ENCODE measurements at places on chromosomes 4 and X. TPM values are rescaled to one million over a fixed set of nuclear protein-coding genes. Genes with fewer than 3 reads are reported as not detected.

DNA sequence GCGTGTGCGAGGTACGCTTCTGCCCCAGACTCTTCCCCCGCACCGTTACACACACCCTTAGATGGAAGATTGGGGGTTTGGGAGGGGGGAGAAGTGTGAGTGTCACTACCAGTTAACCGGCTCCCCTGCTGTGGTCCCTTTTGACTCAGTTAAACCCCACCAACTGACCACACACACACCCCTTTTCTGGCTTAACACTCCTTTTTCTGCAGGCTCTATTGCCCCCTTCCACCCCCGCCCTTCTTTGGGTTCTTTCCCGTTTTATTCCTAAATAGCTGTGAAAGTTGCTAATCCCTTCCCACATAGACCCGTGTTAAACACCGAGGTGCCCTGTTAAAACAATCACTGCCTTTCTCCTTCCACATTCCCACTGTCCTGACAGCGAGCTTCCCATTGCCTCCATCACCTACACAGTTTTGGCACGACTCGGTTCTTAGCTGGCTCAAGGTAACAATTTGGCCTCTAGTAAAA lies 3.7 kb upstream of the NR3C2 start:
- no peaks in the 10 kb centered on the region for H3K36me3 ChIP-seq
- H3K4me1 ChIP-seq = no peaks in the 10 kb centered on the region
- no peak for DNase-seq

The AMTN gene
- total RNA-seq = not detected

DNA sequence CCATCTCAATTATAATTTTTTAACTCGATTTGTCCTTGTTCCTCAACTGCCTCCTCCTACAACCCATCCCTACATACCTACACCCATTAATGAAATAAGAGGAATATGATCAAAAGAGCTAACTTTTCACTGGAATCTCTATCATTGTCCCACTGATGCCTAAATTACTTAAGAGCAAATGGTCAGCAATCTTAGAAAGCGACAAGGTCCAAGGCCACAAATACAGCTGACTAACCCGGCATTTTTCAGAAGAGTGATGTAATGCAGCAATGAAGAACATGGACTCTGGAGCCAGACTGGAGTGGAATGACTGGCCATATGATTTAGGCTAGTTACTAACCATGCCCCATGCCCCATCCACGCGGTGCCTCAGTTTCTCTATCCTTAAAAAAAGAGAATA lies 56.2 kb downstream of the PPA2 start:
- no peaks in the 10 kb centered on the region for H3K4me1 ChIP-seq
- no peaks in the 10 kb centered on the region for H3K27me3 ChIP-seq
- DNase-seq = no peak
- no peak overlapping the region for H3K4me3 ChIP-seq
- no peak overlapping the region for H3K27ac ChIP-seq

DNA sequence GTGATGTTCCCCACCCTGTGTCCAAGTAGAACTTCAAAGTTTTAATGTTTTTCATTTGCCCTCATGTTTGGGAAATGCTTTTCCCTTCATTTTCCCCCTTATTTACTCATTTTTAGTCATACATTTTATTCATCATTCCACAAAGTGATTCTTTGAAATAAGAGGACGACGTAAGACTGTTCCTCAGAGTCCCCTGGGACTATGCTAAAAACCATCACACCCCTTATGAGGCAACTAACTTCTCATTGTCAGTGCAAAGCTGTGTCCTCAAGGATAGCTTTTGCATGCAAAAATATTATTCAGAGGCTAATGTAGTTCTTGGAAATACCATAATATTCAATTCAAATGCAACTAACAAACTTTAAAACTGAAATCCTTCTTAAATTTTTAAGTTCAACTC lies 14.8 kb upstream of the ADGRG2 start:
- H3K27ac ChIP-seq = no peak overlapping the region
- no peak for DNase-seq
- H3K36me3 ChIP-seq = no peaks in the 10 kb centered on the region
- H3K4me3 ChIP-seq = no peak overlapping the region

GRCh38 chr4:6926681-6927478 lies 17.3 kb downstream of the TBC1D14 start:
- no peak overlapping the region for H3K27ac ChIP-seq
- no peaks in the 10 kb centered on the region for H3K27me3 ChIP-seq
- no peaks in the 10 kb centered on the region for H3K4me1 ChIP-seq
- H3K36me3 ChIP-seq = no peaks in the 10 kb centered on the region
- H3K4me3 ChIP-seq = no peak overlapping the region
- DNase-seq = no peak

DNA sequence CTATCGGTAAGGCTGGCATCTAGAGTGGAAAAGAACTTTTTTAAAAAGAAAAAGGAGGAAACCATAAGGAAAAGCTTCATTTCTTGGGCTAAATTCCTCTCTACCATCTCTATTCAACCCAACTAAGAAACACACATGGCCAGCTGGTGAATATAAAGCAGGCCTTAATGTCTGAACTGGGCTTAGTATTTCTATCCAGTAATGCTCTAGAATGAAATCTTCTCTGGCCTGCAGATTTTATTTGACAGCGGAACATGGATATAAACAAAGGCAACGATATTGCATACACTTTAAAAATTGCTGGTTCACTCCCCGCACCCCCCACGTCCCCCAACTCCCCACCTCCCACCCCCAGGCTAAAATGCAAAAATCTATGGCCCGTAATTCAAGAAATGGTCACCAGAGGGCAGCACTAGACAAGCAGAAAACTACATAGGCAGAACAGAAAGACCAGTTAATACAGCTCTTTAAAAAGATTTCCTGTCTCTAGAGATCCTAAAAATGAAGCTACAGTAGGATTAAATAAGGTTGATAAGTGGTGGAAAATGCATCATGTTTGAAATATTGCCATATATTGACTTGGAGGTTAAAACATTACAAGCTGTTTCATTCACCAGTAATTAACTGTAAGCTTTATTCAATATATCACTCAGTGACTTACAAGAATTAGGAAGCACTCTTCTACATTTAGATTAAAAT lies 155.2 kb upstream of the GALNT7 start:
- peaks cover 7% of the 10 kb centered on the region for H3K4me1 ChIP-seq
- H3K27ac ChIP-seq = no peak overlapping the region
- no peaks in the 10 kb centered on the region for H3K36me3 ChIP-seq
- peak; percentile 52 for DNase-seq

The GAGE2A gene
- total RNA-seq = not detected

DNA sequence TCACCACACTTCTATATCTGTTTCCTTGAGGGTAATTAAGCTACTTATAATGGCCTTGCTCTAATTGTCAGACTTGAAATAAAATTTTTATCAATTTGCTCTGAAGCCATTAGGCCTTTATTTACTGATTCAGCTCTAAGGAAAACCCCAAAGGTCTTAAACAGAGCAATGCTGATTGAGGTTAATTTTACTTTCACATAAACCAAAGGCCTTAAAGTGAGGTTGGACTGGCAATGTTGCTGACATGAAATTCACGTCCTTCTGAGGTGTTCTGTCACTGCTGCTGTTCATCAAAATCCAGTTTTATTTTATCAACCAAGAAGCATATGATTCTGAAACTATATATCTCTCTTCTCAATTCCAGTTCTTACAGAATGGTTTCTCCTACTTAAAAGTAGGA lies 21.7 kb upstream of the GPRIN3 start:
- no peak overlapping the region for H3K27ac ChIP-seq
- no peak overlapping the region for H3K4me3 ChIP-seq
- DNase-seq = no peak
- no peaks in the 10 kb centered on the region for H3K4me1 ChIP-seq
- no peaks in the 10 kb centered on the region for H3K36me3 ChIP-seq
- H3K27me3 ChIP-seq = no peaks in the 10 kb centered on the region

GRCh38 chr4:144174401-144175067 lies 34.0 kb upstream of the GYPA start:
- DNase-seq = no peak
- no peaks in the 10 kb centered on the region for H3K27me3 ChIP-seq
- no peaks in the 10 kb centered on the region for H3K36me3 ChIP-seq
- H3K4me1 ChIP-seq = no peaks in the 10 kb centered on the region
- H3K4me3 ChIP-seq = no peak overlapping the region

DNA sequence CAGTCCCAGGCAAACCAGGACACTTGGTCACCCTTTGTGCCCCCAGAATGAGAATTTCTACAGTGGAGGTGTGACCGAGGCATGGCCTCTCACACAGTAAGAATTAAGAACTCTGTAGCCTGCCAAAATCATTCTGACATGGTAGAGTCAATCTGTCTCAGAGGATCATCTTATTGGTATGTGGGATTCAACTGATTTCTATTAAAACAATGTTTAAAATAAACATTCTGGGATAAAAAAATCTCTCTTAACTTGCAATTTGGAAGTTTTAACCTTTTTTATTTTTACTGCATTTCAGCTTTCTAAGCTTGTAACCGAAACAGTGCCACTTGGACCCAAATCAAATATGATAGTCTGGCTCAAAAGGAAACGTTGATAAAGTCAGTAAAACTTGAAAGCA lies 165.4 kb upstream of the LDB2 start:
- H3K27ac ChIP-seq = no peak overlapping the region
- DNase-seq = no peak
- H3K4me1 ChIP-seq = no peaks in the 10 kb centered on the region
- no peaks in the 10 kb centered on the region for H3K36me3 ChIP-seq

- H3K27me3 ChIP-seq = no peaks in the 10 kb centered on the region
- H3K4me1 ChIP-seq = no peaks in the 10 kb centered on the region
- no peak overlapping the region for H3K27ac ChIP-seq
- H3K36me3 ChIP-seq = no peaks in the 10 kb centered on the region
Measured at GRCh38 chrX:41670112-41670511, 18.7 kb upstream of the GPR34 start.

DNA sequence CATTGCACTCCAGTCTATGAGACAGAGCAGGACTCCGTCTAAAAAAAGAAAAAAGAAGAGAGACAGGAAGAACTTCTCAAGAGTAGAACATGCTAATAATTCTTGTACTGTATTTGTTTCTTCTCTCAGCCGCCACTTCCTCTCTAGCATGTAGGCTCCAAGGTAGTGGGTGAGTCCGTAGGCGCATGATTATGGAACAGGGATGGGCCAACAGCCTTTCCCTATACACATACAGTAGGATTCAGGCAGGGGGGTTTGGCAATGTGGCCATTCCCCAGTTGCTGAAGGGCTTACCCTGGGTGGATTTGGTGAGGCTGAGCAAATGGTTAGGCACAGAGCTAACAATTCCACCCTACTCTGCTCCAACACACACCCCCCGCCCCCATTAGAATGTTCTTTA lies 35.0 kb upstream of the APLN start:
- H3K27ac ChIP-seq = no peak overlapping the region
- no peaks in the 10 kb centered on the region for H3K27me3 ChIP-seq
- no peak overlapping the region for H3K4me3 ChIP-seq
- no peaks in the 10 kb centered on the region for H3K4me1 ChIP-seq
- H3K36me3 ChIP-seq = no peaks in the 10 kb centered on the region
- DNase-seq = no peak

DNA sequence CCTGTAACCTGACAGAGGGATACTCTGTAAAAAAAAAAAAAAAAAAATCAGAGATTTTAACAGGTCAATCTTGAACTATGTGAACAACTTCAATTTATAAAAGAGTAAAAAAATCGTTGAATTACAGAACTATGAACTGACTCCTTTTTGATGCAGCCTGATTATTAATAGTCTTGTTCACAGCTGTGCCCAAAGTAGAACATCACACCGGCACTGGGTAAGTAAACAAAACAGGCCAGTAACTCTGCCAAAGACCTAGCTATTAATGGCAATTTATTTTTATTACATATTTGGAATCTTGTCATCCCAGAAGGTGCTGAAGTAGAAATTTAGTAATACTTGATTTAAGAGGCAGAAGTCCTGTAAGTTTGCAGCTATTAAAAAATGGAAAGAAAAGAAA lies 31.4 kb downstream of the CPE start:
- H3K27ac ChIP-seq = no peak overlapping the region
- no peaks in the 10 kb centered on the region for H3K36me3 ChIP-seq
- no peaks in the 10 kb centered on the region for H3K27me3 ChIP-seq
- no peak overlapping the region for H3K4me3 ChIP-seq
- DNase-seq = no peak

The SPIN2A gene
- total RNA-seq = 1.8 TPM

- H3K27ac ChIP-seq = no peak overlapping the region
- H3K4me1 ChIP-seq = no peaks in the 10 kb centered on the region
- H3K27me3 ChIP-seq = no peaks in the 10 kb centered on the region
- no peak overlapping the region for H3K4me3 ChIP-seq
Measured at GRCh38 chrX:135112096-135112729, 8.1 kb downstream of the ETDB start.

The DKK2 gene
- total RNA-seq = 1.5 TPM
